ENCODE measurements at places on chromosomes 2 and 18. TPM values are rescaled to one million over a fixed set of nuclear protein-coding genes. Genes with fewer than 3 reads are reported as not detected.

The UBE2F gene
- 44.9 TPM for total RNA-seq

The PRPF40A gene
- total RNA-seq: 142 TPM

The C2orf66 gene
- total RNA-seq: 0.33 TPM

The TRAK2 gene
- total RNA-seq: 35.7 TPM

The NOL4 gene
- total RNA-seq: 1.1 TPM

The RAB17 gene
- total RNA-seq: 23.6 TPM

The LAMA1 gene
- total RNA-seq: 0.03 TPM

The MYO1B gene
- 51.5 TPM for total RNA-seq

DNA sequence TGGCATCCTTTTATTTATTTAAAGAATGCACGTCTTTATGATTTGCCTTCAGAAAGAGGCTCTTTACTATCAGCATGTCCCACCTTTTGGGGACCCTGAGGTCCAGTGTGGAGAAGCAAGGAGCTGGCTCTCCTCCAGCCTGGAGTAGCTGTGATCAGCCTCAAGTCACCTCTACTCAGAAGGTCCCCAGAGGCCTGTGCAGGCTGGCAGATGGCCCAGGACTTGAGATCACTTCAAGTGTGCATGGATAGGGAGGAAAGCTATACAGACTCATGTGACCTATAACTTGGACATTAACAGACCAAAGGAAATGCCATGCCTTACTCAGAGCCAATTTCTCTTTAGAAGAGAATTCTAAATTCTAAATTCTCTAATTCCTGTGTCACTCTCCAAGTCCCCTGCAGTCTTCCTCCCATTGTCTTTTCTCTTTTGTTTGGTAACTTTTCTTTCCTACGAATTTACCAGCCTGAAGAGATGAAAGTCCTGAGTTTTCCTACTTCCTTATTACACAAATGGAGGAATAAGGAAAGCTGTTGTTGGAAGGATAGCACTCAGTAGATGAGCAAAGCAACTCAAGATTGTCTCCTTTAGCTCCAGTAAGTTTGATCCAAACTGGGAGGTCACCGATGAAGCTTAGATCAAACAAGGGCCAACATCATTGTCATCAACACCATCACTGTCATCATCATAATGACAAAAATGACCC, 163.9 kb downstream of the GFPT1 start:
- DNase-seq: no peak

DNA sequence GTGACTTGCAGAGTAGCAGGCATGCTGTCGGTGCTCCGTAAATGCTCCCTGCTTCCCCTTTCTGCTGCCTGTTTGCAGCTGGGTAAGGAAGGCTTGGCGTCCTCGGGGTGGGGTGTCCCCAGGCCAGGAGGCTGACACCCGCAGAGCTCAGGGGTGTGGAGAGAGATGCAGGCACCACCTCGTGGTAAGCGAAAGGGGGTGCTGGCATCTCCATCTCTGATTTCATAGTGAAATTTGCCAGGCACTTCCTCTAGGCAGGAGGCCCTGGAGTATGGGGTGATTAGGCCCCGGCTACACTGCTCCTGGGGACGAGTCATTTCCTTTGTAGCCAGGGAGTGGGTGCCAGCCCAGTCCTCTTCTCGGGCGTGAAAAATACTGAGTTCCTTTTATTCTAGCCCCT, 160.4 kb downstream of the KLHL29 start:
- DNase-seq: no peak

- no peak for DNase-seq
Measured at GRCh38 chr2:70192516-70192915, 1.7 kb upstream of the C2orf42 start.

DNA sequence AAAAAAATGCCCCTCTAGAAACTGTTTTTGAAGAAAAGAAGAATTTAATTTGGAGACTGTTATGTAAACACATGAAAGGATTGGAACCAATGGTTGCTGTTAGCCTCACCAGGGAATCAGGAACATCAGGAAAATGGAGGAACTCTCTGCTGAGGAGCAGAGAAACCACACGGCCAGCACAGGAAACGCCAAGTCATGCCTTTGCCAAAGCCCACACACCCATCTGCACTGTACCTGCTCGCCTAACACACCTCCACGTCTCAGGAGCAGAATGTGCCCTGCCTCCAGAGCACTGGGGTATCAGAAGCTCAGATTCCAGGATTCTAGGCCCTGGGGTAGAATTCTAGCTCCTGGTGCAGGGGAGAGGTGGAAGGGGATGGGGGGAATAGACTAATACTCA, 9.8 kb upstream of the SCYGR1 start:
- DNase-seq: no peak

DNA sequence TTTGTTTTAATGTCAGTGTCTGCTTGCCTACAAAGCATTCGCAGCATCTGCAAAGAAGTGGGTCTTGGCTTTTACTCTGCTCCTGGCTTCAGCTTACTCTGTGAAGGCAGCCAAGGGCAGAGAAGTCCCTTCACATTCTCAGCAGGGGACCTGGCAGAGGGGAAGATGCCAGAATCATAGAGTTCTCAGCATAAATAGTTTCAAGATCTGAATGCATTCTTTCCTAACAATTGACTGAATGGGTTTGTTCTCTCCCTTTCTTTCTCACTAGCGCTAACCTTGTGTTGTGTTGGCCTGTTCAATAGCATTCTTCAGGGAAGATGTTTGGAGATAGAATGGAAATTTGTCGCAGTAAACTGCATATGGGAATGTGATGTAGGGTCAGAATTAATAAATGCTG, 106.9 kb downstream of the FARSB start:
- DNase-seq: no peak

GRCh38 chr18:43596105-43596712, 318.9 kb upstream of the SYT4 start:
- DNase-seq: peak; percentile 13

GRCh38 chr2:21515903-21516302, 392.1 kb downstream of the TDRD15 start:
- DNase-seq: no peak

- DNase-seq: no peak
Measured at GRCh38 chr2:105860567-105860966, 115.9 kb downstream of the NCK2 start.

DNA sequence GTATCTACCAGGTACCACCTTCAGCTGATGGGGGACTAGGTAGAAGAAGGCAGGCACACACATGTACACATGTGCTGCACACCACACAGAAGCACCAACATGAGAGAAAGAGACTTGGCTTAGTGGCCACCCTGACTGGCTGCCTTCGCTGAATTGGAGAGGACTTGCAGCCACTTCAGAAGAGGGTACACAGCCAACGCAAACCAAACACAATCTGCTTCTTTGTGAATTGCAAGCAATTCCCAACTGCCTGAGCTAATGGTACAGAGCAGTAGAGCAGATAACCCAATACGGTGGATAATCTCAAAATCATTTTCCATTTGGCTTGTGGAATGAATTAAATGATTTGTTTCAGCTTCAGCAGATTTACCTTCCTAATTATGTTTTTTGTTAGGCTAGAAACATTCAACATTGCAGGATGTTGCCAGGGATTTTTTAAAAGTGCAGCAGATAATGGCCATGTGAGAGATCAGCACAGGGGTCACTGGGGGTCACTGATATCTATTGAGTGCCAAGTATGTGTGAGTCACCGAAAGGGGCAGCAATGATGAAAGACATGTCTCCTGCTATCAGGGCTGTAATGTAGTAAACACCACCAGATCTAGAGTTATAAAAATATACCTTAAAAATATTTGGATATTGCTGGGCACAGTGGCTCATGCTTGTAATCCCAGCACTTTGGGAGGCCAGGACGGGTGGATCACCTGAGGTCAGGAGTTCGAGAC, 652.6 kb downstream of the BCL11A start:
- no peak for DNase-seq

DNA sequence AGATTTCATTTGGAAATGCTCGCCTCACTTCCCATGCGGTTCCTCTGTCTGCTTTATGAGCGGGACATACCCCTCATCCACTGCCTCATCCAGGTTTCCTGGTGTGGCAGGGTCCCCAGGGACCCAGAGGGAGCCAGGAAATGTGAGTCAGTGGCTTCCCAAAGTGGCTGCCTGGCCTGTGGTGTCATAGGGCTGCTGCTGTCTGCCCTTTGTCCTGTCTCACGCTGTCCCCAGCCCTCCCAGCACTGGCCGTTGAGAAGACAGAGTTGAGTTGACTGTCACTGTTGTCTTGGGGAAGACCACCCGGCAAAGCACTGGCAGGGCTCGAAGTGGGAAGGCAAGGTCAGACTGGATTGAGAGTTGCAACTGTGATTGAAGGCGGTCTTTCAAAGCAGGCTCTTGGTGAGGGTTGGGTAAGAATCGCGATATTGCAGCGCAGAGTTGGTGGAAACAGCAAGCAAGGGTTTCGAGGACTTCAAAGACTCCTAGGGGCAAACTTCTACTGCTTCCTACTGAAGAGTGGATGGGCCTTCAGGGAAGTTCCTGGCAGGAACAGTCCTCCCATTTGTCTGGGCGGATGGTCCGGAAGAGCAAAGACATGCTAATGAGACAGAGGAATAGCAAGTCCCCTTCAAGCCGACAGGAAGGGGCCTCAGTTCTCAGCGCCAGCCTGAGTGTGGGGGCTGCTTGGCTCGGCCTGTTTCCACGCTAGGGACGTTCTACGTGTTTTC, 33.9 kb downstream of the RAB31 start:
- DNase-seq: no peak

DNA sequence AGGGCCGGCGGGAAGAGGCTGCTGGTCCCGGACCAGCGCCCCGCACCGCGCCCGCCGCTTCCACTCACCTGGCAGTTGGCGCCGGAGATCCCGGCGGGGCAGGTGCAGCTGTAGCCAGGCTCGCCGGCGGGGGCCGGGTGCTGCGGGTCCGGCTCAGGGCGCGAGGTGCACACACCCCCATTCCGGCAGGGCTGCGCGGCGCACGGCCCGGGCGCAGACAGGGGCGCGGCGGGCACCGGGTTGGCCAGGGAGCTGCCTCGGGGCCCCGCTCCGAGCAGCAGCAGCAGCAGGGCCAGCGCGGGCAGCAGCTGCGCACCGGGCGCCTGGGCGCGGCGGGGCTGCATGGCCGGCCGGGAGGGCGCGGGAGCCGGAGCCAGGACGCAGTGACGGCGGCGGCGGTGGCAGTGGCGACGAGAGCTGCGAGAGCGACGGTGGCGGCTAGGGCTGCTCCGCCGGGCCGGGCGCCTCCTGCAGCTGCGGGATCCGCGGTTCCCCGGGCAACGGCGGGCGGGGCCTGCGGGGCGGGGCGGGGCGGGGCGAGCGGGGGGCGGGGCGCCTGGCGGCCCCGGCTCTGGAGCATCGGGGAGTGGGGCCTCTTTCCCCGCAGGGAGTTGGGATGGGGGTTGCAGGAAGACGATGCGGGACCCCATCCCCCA, at the start of gene DNER:
DNER (minus strand) TSS at position 476 of the 656 bp plus-strand sequence; CDS start at position 344, 132 bp downstream.
- DNase-seq: no peak
